ENCODE measurements at places on chromosomes 2 and 18.

- no peak for DNase-seq
Observed at GRCh38 chr18:11653521-11653920, 35.5 kb upstream of the GNAL start.

DNA sequence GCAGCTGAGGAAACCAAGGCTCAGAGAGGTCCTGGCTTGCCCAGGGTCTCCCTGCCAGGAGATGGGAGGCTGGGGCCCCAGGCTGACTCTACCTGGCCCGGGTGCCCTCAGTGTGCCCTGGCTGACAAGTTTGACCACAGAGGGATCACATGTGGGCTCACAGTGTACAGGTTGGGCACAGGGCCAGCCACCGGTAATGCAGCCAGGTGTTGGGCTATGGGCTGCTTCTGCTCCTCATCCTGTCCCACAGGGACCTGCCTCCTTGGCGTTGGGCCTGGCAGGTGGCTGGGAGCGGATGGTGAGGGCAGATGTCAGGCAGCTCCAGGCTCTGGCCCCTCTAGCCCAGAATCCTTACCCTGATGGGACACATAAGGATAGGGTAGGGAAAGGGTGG, 250.5 kb downstream of the LOXHD1 start:
- DNase-seq = no peak

GRCh38 chr2:232330068-232330999, 48.2 kb upstream of the ALPP start:
- no peak for DNase-seq

DNA sequence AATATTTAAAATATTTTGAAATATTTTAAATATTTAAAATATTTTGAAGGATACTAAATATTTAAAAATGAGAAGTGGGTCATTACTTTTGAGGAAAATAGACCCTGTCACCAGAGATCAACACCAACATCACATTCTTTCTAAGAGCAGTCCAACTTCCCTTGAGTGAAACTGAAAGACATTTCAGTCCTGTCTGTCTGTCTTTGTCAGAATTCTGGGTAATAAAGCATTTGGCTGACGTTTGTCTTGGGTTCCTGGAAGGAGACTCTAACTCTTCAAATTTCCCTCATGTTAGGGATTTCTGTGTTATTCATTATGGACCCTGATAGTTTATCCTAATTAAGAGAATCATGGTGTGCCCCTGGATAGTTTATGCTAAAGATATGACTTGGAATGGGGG, 32.8 kb downstream of the TTC21B start:
- no peak for DNase-seq

DNA sequence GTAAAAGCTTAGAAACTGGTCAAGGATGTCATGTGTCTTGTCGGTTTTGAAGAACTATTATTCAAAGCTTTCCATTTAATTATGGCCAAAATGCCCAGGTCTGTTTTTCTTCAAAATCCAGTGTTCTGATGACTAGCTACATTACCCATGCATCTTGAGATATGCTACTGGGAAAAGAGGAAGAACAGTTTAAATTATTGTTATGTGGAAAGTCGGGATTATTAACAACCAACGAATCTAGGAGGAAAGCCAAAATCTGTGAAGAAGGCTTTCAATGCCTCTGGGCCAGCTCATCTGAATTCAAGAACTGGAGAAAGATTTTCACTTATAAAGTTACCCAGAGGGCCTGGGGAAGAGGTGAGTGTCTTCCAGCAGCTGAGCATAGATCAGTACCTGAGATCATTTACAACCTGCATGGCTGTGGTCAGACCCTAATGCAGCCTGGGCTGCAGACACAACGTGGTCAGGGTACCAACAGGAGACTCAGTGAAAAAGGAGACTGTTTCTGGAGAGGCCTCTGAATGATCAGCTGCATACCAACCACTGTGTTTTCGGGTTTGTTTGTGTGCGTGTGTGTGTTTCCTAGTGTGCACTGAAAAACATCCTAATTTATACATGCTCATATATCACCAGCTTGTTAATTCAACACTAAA, 308.5 kb downstream of the NRXN1 start:
- no peak for DNase-seq

DNA sequence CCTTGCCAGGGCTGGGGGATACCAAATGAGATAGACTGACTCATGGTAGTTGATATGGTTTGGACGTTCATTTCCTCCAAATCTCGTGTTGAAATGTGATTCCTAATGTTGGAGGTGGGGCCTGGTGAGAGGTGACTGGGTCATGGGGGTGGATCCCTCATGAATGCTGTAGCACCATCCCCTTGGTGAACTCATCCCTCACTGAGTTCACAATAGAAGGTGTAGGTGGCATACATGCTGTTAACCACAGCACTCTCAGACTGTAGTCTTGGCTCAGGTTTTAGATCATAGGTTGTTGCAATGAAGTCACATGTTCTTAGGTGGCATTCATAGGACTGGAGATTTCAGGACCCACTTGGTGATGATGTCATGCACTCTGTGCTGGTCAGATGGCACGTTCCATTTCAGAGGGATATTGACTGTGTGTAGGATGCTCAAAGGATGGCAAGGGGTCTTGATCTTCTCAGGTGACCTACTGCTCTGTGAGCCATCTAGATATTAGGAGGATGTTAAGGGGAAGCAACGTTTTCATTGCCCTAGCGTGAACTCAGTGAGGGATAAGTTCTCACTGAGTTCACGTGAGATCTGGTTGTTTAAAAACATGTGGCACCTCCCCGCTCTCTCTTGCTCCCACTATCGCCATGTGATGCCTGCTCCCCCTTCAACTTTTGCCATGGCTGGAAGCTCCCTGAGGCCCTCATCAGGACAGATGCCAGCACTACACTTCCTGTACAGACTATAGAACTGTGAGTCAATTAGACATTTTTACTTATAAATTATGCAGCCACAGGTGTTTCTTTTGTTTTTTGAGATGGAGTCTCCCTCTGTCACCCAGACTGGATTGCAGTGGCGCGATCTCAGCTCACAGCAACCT, 73.8 kb upstream of the ACAA2 start:
- DNase-seq = no peak

- no peak for DNase-seq
Observed at GRCh38 chr2:235458839-235459273, 35.0 kb upstream of the AGAP1 start.

DNA sequence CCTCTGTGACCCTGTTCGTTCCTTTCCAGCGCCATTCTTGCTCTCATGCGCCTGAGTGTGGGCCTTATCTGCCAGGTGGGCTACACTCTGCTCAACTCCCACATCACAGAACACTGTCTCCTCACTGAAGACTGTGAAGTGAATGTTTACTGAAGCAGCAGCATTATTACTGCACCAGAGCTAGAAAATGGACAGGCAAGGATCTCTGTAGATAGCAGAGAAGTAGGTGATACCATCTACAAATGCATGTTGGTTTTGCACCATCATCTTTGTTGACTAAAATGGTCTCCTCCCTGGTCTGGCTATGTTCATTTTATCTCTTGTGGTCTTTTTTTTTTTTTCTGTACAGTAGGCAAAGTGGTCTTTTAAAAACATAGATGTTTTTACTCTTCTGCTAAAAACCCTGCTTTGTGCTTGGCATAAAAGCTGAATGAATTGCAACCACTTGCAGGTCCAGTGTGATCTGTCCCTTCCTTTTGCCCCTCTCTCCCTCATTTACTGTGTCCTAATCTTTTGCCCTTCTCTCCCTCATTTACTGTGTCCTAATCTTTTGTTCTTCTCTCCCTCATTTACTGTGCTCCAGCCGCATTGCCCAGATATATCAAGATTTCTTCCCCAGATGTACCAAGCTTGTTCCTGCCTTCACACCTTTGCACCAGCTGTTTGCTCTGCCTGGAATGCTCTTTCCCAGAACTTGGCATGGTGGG, 35.4 kb downstream of the BABAM2 start:
- DNase-seq = no peak

GRCh38 chr2:94759211-94759610, 112.0 kb upstream of the TEKT4 start:
- DNase-seq = no peak

- no peak for DNase-seq
Observed at GRCh38 chr2:29700560-29700959, 220.8 kb downstream of the ALK start.

- DNase-seq = no peak
Observed at GRCh38 chr2:52518678-52519077, 1248.9 kb upstream of the CHAC2 start.

DNA sequence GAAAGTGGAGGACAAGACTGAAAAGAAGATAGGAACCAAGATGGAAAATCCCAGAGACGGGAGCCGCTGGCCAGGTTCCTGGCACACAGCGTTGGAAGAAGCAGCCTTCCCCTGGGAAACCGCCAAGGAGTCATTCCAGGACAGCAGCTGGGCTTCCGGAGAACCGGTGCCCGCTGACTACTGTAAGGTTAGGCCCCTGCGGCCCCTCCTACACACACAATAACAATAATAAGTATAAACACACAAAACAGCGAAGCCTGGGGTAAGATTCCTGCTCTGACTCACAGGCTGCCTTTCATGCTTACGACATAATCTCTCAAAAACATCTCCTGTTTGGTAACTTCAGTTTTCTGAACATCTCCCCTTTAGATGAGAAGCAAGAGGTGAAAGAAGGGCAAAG, 28.1 kb upstream of the MYCN start:
- no peak for DNase-seq

DNA sequence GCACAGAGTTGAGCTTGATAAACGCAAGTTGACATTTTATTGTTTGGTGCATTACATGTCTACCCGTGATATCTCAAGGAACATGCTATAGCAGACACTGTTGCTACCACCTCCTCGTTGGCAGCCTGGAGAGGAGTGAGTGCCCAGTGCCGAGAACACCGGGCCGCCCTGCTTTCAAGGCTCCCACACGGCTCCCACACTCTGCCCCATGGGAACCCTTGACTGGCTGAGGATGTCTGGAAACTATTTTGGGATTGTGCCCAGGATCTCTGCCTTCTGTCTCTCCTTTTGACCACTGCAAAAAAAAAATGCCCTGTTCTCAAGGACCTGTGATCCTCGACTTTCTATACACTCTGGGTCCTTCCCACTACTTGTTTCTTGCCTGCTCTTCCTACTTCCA, 21.1 kb downstream of the TET3 start:
- DNase-seq = no peak

DNA sequence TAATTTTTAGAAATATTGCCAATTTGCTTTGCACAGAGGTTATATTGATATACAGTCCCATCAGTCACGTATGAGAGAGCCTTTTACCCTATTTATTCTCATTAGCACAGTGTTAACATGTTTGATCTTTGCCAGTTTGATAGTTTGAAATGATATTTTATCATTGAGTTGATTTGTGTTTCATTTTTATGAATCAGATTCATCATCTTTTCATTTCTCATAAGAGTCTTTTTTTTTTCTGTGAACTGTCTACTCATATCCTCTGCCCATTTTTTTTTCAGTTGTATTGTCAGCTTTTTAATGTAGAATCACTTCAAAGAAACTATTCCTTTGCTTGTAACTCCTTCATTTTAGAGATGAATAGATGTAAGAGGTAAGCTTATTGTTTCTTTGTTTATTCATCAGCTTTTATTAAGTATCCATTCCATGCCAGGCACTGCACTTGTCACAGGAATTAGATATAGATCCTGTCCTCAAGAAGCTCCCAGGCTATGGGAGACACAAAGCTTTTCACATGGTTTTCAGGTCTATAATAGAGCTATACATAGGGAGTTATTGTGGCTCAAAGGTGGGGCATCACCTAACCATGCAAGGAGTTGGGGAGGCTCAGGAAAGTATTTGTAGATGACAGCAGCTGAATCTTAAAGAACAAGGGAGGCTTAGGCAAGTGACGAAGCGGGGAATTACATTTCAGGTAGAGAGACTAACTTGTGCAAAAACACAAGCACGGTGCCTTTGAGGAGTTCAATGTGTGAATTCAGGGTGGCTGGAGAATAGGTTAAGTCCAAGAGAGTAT, 42.1 kb downstream of the CD28 start:
- DNase-seq = no peak

DNA sequence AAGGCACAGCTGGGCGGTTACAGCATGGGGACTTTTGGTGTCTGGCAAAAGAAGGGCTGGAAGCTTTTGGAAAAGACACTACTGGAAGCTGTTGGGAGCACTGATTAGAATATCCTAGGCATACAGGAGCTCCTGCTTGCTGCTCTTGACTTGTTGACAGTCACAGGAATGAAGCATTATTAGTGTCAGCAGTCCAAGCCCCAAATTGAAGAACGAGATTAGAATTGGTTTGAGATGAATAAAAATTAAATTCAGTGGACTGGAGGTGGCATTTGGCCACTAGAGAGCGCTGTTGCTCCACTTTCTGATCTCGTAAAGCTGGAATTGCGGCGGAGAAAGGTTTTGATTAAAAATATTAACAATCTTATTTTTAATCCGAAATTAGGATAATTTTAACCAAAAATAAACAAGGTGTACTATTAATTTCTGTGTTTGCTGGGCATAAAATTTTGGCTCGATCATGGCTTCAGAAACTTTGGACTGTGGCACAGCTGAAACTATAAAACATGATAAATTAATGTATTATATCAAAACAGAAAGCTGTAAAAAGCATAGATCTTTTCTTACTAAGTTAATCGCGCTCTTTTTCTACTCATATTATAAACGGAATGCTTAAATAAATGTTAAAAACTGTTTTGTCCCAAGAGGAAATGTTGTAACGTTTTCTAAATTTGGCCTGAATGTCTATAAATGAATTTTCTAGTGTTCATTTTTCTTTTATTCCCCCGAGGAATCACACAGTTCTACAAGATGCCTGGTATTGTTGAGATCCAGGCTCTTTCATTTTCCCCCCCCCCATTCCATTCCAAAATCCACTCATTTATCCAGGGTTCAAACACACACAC, 2.4 kb upstream of the HOXD8 start:
- peak; percentile 67 for DNase-seq

DNA sequence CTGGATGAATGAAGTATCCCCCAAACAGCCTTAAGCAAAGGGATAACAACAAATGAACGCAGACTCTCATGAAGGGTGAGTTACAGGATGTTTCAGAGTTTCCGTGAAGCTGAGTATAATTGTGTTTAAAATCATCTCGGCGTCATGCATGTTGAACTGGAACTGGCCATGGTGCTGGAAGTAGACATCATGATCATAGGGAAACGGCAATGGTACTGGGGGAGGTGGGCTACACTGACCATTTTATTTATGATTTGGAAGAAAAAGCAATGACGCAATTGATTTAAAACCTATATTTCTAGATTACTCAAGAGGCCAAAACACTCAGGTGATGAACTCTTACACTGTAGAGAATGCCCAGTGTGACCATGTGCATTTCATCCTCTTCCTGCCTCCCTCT, 387.9 kb upstream of the MYT1L start:
- DNase-seq = no peak

GRCh38 chr2:72143441-72144273, 4.0 kb downstream of the CYP26B1 start:
- peak; percentile 27 for DNase-seq

DNA sequence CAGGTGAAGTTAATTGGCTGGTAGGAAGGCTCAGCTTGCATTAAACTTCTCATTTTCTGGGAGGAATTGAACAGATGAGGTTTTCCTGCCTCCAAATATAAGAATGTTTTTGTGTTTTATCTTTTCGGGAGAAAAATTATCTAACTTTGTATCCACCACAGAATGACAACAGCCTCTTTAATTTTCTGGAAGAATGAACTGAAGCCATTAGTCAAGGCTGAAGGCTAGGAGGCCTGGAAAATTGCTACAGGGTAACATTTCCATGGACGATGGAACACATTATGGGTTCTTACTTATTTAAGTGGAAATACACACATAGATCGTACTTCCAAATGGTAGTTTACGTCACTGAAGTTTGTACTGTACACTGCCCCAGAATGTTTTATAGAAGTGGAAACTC, 28.0 kb upstream of the ZNF236 start:
- no peak for DNase-seq

GRCh38 chr2:195649629-195650190, 7.3 kb upstream of the SLC39A10 start:
- no peak for DNase-seq

GRCh38 chr2:119267604-119268003, 44.0 kb downstream of the STEAP3 start:
- DNase-seq = no peak

- no peak for DNase-seq
Observed at GRCh38 chr18:79393635-79394533, 1.8 kb upstream of the NFATC1 start.

Measured in activated CD4-positive, CD25-positive, alpha-beta regulatory T cell treated with anti-CD3 and anti-CD28 coated beads, Interleukin-2, amount 50 U/mL, for 72 hours (primary cell).